ENCODE measurements at places on chromosomes 2 and 18. TPM values are rescaled to one million over a fixed set of nuclear protein-coding genes. Genes with fewer than 3 reads are reported as not detected.

Gene CNGA3
- not detected for total RNA-seq

Gene RMND5A
- total RNA-seq: 42.1 TPM

- H3K27me3 ChIP-seq: no peaks in the 10 kb centered on the region
- DNase-seq: no peak
- no peaks in the 10 kb centered on the region for H3K4me1 ChIP-seq
Observed at GRCh38 chr2:20627712-20628380, 23.1 kb downstream of the HS1BP3 start.

Gene VWC2L
- total RNA-seq: not detected

DNA sequence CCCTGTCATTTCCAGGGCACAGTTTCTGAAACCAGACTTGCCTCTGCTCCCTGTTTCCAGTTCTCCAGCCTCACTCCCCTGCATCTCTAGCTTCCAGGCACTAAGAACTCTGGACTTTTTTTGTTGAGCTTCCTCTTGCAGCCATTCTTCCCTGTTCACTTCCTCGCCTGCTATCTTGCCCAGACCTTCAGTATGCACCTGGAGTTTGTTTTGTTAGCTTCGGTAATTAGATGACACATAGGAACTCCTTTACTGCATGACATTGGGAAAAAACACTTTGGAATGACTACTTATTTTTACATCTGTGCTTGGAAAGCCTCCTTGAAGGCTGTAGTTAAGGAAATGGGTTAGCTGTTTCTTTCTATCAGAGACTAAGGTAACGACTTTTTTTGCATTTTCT, 35.2 kb downstream of the OTOF start:
- H3K4me3 ChIP-seq: no peak overlapping the region
- no peak for DNase-seq
- H3K27me3 ChIP-seq: peaks cover 12% of the 10 kb centered on the region
- peaks cover 4% of the 10 kb centered on the region for H3K4me1 ChIP-seq
- H3K27ac ChIP-seq: no peak overlapping the region

DNA sequence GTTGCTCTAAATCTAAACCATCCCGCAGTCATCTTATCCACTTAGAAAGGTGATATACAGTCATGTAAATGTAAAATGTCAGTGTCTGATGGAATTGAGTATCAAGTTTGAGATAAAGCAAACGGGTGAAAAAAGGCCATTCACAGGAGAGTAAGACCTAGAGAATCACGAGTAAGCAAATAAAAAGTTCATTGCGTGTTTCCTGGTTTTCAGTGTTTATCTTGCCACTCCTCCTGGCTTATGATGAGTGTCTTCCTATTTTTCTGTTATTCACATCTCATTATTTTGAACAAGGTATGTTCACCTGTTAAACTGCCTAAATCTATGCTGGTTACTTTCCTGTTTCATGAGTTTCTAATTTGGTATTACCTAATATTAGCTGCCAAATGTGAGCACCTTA, 68.8 kb downstream of the ITGA4 start:
- H3K4me3 ChIP-seq: no peak overlapping the region
- H3K36me3 ChIP-seq: peaks cover 38% of the 10 kb centered on the region
- no peak for DNase-seq

Gene ADAM23
- 1.7 TPM for total RNA-seq

DNA sequence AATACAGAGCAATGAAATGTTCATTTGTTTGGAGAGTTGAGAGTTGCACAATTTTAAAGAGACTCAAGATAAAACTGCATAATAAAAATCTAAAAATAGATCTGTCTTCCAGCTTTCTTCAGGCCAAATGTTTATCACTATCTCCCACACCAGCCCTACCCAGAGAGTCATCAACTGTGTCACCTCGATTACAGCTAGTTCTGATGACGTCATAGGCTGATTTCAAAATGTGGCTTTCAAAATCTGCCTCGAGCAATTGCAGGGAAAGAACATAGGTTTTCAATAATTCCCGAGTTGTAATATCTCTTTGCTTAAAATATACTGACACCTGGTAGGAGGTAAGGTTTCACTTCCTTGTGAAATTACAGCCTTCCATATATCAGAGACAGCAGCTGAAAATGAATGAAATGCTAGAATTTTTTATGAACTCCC, 677.6 kb upstream of the ID2 start:
- no peak for DNase-seq
- no peak overlapping the region for H3K27ac ChIP-seq
- no peak overlapping the region for H3K4me3 ChIP-seq
- H3K4me1 ChIP-seq: peaks cover 3% of the 10 kb centered on the region

Gene TM4SF20
- total RNA-seq: not detected

GRCh38 chr2:161371869-161372268, 44.2 kb upstream of the TBR1 start:
- no peak overlapping the region for H3K4me3 ChIP-seq
- DNase-seq: no peak
- peaks cover 28% of the 10 kb centered on the region for H3K36me3 ChIP-seq
- no peaks in the 10 kb centered on the region for H3K27me3 ChIP-seq
- no peak overlapping the region for H3K27ac ChIP-seq

Gene LYG1
- total RNA-seq: 2.5 TPM

DNA sequence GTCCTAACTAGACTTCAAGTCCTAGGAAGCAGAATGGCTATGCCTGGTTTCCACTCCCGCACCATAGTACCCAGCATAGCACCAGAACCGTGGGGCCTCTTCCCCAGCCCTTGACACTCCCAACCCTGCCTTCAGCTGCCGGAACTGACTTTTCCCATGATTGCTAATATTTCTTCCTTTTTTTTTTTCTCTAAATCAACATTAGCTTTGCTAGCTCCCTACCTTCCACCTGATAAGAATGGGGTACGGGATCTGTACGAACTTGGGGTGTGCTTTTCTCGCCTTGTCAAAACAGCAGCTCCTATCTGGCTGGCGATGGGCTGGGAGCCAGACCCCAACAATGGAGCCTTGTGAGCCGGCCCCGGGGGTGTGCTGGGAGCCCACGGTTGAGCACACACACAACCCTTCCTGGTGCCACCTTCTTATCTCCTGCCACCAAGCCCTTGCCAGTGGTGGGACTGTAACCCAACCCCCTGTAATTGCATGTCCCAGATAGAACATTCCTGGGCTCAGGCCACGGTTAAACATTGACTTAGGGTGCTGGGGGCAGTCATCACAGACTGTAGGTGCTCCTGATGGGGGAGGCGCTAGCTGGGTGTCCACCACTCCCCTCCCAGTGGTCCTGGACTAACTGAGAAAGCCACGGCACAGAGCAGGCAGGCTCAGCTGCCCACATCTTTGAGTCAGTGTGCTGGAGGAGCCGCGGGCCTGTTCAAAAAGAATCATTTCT, 213.0 kb upstream of the HAAO start:
- H3K4me3 ChIP-seq: no peak overlapping the region
- H3K27me3 ChIP-seq: peaks cover 3% of the 10 kb centered on the region
- no peaks in the 10 kb centered on the region for H3K36me3 ChIP-seq
- peak; percentile 11 for DNase-seq
- peaks cover 4% of the 10 kb centered on the region for H3K4me1 ChIP-seq

- H3K27me3 ChIP-seq: no peaks in the 10 kb centered on the region
- H3K4me1 ChIP-seq: no peaks in the 10 kb centered on the region
- no peak overlapping the region for H3K27ac ChIP-seq
- no peaks in the 10 kb centered on the region for H3K36me3 ChIP-seq
- DNase-seq: no peak
Observed at GRCh38 chr2:228367356-228367755, 185.9 kb upstream of the SPHKAP start.

GRCh38 chr2:58448065-58448507, 207.0 kb upstream of the FANCL start:
- no peak overlapping the region for H3K4me3 ChIP-seq
- H3K36me3 ChIP-seq: no peaks in the 10 kb centered on the region
- peak; percentile 33 for DNase-seq
- peaks cover 5% of the 10 kb centered on the region for H3K4me1 ChIP-seq

Gene PROM2
- total RNA-seq: 1.0 TPM

DNA sequence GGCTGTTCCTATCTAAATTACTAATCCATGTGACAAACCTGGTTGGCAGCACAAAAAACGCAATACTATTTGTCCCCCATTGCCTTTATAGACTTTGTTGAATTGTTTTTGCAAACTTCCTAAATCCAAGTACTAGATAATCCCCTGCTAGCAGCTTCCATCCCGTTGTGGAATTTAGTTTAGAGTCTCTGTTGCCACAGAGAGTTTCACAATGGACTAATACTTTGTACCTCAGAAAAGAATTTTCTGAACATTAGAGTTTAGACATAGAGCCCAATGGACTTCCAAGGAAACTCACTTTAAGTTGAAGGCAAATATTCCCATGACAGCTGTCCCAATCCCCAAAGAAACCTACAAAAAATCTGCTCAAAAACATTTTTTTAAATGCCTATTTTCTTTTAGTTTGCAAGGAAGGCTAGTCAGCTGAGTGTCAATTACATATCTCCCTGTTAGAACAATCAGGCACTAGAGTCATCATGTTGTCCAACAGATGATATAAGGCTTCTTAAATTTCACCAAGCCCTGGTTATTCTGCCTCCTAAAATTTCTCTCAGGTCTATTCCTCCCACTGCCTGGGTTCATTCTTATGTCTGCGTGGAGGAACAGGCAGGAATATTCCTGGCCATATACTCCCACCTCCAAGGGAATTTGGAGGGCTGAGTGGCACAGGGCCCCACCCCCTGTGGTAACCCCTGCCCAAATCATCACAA, 27.2 kb downstream of the RNF152 start:
- H3K4me1 ChIP-seq: no peaks in the 10 kb centered on the region
- no peak overlapping the region for H3K27ac ChIP-seq
- H3K4me3 ChIP-seq: no peak overlapping the region
- peaks cover 6% of the 10 kb centered on the region for H3K27me3 ChIP-seq
- no peak for DNase-seq
- H3K36me3 ChIP-seq: no peaks in the 10 kb centered on the region

- peaks cover 4% of the 10 kb centered on the region for H3K36me3 ChIP-seq
- no peaks in the 10 kb centered on the region for H3K27me3 ChIP-seq
- no peak for DNase-seq
- peak overlapping the region; percentile 88 for H3K4me3 ChIP-seq
- peak overlapping the region; percentile 94 for H3K27ac ChIP-seq
- H3K4me1 ChIP-seq: peaks cover 16% of the 10 kb centered on the region
Observed at GRCh38 chr18:63422864-63423304, 608 bp upstream of the VPS4B start.

DNA sequence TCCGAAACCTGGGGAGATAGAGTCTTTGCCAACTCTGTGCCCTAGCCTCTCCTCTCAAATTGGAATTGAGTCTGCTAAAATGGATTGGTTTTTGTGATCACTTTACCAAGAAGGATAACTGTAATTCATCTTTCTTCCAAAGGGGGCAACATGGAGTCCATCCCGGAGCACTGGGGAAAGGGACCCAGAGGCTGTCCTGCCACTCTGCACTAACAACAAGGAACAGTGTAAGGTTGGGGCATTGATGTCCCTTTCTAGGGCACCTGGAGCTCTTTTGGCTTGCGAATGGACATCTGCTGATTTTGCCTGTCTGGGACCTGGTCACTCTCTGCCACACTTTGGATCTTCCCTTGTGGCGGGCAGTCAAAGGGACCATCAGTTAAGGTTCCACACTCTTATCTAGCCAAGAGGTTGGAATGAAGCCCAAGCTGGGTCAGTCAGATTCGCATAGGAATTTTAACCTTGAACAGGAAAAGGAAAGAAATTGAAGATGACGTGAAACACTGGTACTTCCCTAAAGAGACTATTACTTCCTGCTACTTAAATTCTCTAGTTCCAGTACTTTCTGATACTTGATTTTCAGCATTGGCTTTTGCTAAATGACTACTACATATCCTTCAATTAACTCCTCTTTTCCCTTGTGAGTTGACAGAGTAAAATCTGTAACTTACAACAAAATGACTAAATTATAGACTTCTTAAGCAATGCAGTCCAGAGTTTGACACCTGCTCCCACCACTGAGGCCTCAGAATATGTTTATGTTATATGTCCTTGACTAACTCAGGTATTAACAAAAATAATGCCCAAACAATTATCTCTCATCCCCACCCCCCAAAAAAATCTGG, 64.7 kb upstream of the KLF7 start:
- H3K4me1 ChIP-seq: peaks cover 25% of the 10 kb centered on the region
- no peak overlapping the region for H3K4me3 ChIP-seq
- H3K36me3 ChIP-seq: peaks cover 1% of the 10 kb centered on the region
- no peak overlapping the region for H3K27ac ChIP-seq

- no peaks in the 10 kb centered on the region for H3K36me3 ChIP-seq
- H3K4me3 ChIP-seq: no peak overlapping the region
- peaks cover 8% of the 10 kb centered on the region for H3K27me3 ChIP-seq
- no peak overlapping the region for H3K27ac ChIP-seq
- no peak for DNase-seq
Observed at GRCh38 chr2:149617476-149617875, 29.9 kb upstream of the MMADHC start.

Gene IL1A
- total RNA-seq: not detected

DNA sequence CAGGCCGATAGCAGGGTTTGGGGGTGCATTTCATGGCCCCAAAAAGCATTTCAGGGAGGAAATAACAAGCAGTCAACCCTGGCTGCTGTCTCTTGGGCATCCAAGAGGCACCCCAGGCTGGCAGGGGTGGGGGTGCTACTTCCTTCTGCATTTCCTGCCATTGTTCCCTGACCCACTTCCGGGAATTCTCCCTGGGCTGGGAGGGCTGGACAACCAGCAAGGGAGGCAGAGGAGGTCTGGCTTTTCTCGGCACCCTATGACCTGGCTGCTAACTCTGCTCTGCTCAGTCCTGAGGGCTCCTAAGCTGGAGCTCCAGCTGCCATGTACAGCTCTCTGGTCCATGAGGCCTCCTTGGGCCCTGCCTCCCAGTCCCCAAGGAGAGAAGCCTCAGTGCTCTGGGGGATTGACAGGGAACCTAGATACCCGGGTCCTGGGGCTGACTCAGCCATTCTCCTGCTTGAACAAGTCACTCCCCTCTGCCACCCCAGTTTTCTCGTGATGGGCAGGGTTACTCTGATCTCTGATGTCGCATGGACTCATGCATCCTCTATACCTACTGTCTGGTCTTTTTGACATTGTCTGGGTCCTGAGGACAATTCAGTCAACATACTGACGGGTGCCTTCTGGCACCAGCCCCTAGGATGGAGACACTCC, 47.2 kb downstream of the DYSF start:
- H3K4me1 ChIP-seq: no peaks in the 10 kb centered on the region
- no peaks in the 10 kb centered on the region for H3K36me3 ChIP-seq
- no peak overlapping the region for H3K4me3 ChIP-seq
- no peak overlapping the region for H3K27ac ChIP-seq
- no peaks in the 10 kb centered on the region for H3K27me3 ChIP-seq

Measured in activated naive CD8-positive, alpha-beta T cell treated with anti-CD3 and anti-CD28 coated beads, Interleukin-2, amount 10 ng/mL, durations not matched to agents 7 days and 5 days (primary cell).